ENCODE measurements at places on chromosomes 4 and X.

DNA sequence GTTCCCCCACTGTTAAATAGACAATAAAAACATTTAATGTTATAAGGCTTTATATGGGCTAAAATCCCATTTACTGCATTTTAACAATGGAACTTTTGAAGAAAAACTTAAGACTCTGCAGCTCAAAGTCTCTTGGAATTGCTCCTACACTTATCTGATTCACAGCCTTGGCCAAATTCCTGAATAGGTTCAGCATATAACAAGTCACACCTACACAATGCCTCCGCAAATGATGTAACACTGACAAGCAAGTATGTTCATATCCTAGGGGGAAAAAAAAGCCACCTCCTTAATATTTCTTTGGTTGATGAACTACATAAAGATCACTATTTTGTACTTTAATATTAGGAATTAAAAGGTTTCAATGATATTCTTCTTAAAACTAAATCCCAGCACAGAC, 34.5 kb downstream of the RPS6KA6 start:
- DNase-seq: no peak

DNA sequence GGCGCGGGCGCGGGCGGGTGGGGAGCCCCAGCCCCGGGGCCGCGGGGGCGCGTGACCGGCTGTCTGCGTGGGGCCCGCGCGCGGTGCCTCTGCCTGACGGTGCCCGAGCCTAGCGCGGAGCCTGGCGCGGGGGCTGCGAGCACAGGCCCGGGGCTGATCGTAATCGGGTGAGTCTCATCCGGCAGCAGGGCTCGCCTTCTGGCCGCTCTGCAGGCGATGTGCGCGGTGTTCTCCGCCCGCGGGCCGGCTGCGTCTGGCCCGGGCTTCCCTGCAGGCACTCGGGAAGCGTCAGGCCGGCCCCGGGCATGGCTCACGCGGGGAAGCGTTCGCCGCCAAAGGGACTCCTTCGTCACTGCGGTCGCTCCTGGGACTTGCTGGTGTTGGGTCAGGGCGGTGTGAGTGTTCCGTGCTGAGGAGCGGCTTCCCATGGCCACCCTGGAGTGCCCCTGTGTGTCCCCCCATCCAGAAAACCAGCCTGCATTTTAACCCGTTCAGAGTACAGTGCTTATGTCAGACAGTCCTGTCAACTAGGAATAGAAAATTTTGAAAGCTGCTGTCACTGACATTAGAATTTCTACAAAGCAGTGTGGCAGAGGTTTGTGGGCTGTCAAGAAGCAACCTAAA, 40.6 kb downstream of the FAM149A start:
- no peak for DNase-seq

DNA sequence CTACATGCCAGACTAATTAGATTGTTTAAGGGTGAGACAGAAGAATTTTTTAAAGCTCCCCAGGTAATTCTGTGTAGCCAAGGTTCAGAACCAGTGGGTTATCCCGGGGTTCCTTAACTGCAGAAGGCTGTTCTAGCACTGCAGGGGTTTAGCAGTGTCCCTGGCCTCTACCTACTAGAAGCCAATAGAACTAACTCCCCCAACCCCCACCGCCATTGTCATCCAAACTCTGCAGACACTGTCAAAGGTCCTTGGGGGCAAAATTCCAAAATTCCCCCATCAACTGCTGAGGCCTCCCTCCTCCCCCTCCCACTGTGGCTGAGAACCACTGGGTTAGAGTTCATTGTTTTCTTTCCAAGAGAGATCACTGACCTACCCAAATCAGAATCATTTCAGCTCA, 66.4 kb downstream of the MOSPD2 start:
- DNase-seq: no peak

DNA sequence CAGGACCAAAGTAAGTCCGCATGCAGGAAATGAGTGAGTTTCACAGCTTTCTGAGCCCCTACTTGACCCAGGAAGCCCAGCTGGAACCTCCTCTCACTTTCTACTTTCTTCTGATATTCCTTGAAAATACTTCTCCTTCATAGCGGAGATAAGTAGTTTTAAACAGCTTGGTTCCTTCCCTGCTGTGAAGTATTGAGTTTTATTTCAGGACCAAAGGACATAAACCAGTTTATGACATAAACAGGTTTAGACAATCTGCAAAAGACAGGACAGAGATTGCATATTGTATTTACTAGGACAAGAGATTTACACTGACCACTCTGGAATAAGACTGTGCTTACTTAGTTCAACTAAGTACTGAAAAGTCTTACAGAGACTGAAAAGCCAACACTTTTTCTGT, 54.8 kb downstream of the PAGE2 start:
- no peak for DNase-seq

- DNase-seq: no peak
These were observed 124.0 kb upstream of the UNC5C start for GRCh38 chr4:95672811-95673210.

- peak; percentile 91 for DNase-seq
These were observed 1.1 kb downstream of the HSPA4L start for GRCh38 chr4:127783026-127783769.

- no peak for DNase-seq
These were observed 29.6 kb downstream of the ADH7 start for GRCh38 chr4:99405433-99406115.

- DNase-seq: no peak
These were observed 48.1 kb upstream of the FAM9C start for GRCh38 chrX:13092455-13092941.

DNA sequence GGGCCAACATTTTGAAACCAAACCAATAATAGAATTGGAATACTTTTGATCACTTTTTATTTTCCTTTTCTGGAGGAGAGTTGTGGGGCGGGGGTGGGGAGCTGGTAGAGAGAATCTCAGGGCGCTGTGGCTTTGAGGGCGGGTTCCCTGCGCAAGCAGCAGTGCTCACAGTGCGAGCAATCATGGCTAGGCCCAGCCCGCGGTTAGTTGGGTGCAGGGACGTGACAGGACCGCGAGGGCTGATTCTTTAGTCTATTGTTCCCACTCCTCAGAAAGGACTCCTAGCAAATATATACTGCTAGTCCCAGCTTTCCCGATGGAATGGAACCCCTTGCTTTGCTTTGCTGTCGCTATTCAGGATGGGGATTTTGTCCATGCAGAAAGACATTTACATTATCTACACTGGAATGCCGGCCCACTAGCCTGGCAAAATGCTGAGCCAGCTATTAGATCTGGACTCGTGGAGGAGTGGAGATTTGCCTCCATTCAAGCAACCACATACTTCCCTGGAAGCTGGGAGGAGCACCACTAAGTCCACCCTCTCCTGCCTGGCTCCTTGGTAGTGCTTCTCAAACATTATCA, 23.9 kb upstream of the APLN start:
- DNase-seq: peak; percentile 77

- DNase-seq: no peak
These were observed 38.8 kb upstream of the MAD2L1 start for GRCh38 chr4:120105472-120105871.

DNA sequence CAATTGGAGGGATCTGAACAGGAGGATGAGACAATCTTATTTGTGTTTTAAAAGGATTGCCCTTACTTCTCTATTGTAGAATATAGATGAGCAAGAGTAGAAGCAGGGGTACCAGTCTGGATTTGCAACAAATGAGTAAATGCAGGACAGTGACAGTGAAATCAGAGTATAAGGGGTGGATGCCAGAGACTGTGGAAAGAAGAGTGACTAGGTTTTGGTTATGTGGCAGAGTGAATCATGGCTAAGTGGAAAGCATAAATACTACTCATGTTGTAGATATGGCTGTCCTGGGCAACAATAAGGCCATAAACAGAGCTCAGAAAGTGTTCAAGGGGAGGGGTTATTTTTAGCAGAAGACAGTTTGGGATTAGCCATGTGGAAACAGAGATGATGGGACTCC, 6.0 kb upstream of the VSIG4 start:
- DNase-seq: no peak

- DNase-seq: no peak
These were observed 47.8 kb downstream of the BEX3 start for GRCh38 chrX:103423955-103424638.

DNA sequence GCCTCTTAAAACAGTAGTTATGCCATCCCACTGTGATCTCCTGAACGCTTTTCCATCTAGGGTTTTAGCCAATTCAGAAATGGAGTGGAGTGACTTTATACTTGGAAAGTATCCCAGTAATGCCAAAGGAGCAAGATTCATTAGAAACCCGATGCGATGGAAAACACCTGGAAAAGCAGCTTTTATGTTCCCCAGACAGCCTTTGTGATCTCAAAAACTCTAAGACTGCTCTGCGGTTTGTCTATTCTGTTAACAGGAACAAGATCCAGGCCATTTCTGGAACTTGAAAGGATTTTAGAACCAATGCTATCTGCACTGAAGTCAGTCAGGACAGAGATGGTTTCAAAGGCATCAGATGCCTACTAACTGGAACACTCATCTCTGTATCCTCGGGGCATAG, 145.1 kb downstream of the APBB2 start:
- DNase-seq: no peak

DNA sequence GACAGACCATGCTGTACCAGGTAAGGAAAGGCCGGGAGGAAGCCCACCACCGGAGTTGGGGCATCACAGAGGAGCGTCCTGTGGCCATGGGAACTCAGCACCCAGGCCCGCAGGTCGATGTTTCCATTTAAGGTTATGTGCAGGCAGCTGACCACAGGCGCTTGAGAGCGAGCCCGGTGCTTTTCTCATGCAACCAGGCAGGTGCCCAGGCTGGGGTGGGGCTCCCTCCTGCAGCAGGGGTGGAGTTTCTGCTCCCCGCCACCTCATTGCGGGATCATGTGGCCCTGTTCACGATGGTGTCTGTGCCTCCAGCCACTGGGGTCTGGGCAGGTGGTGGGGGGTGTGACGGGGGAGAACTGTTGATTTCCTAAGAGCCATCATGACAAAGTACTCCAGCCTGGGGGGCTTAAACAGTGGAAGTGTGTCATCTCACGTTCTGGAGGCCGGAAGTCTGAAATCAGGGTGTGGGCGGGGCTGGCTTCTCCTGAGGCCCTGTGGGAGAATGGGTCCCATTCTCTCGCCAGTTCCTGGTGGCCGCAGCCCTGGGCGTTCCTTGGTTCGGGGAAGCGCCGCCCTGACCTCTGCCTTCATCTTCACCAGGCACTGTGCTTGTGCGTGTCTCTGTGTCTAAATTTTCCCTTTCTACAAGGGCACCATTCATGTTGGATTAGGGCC, 60.9 kb downstream of the CPZ start:
- DNase-seq: no peak

- DNase-seq: no peak
These were observed 31.6 kb upstream of the C1QTNF7 start for GRCh38 chr4:15396157-15396800.

DNA sequence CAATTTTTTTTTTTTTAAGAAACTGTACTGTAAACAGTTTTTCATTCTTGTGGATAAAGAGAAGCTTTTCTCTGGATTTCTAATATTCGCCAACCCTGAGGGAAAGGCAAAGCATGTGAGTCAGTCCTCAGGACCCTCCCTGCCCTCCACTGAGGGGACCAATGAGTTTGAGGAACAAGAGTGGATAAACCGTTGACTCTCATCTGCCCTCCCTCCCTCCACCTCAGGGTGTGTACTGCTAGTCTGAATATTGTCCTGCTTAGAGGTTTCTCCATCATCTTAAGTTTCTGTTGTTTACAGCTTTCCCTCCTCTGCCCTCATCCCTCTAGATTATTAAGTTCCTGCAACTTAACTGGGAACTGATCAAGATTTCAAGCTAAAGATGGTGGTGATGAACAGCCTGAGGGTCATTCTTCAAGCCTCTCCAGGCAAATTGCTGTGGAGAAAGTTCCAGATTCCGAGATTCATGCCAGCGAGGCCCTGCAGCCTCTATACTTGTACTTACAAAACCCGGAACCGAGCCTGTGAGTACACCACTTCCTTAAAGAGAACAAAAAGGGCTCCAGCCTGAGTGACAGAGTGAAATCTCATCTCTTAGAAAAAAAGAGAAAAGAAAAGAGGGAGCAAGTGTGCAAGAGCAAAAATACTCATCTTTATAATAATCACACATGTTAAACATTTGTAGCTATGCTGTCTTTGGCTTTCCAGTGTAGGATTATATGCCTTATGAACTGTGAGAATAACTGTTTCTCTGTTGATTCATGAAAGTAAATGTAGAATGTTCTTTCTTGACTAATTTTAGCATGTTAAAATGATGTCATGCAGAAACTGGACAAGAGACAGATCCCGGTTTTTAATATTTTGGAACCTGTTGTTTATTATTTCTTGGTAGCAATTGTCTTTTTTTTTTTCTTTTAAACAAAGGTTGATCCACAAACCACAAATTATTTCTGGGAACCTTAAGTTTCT, 11.9 kb downstream of the CA5B start:
- no peak for DNase-seq

DNA sequence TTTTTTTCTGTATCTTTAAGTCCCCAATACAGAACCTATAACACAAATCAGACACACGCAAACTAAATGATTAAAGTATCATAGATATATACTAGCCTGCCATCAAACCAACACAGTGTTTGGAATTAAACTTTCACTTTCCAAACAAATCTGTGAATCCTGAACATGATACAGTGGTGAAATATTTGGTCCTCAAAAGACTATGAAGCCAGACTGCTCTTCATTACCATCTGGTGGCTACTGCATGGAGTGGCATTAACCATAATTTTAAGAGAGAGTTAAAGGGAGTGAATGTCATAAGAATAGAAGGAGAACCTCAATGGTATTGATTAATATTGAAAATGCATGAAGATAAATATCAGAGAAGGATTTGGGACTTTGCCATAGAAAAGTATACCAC, 9.2 kb upstream of the GABRA4 start:
- DNase-seq: no peak

- DNase-seq: no peak
These were observed 32.4 kb upstream of the MYOZ2 start for GRCh38 chr4:119103263-119103662.

- DNase-seq: no peak
These were observed 116.0 kb upstream of the PDE5A start for GRCh38 chr4:119744580-119744979.

DNA sequence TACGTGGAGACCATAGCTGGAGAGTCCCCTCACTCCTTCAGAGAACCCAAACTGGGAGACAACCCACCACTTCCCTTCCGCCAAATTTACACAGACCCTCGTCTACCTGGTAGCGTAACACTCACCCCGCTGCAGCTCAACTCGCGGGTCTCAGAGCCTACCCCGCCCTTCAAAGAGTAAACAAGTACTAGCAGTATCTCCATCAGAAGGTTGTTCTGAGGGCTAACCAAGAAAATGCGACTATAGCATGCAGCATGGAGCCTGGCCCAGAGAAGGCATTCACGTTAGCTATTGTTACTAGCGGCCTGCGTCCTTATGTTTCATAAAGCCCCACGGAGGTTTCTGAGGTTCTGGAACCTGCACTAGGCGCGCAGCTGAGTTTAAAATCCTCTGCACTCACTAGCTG, 531 bp upstream of the MANBA start:
- no peak for DNase-seq

GRCh38 chr4:7607156-7607910, 172.6 kb upstream of the PSAPL1 start:
- DNase-seq: no peak

GRCh38 chr4:70660106-70660505, 6.2 kb downstream of the JCHAIN start:
- no peak for DNase-seq

GRCh38 chr4:147790412-147790811, 58.5 kb downstream of the ARHGAP10 start:
- no peak for DNase-seq

All from vagina (tissue), 2 donors.